Stimulated activated CD4-positive, alpha-beta T cell treated with anti-CD3 and anti-CD28 coated beads, Interleukin-4, amount 100 ng/mL, for 24 hours (primary cell): ENCODE measurements at places on chromosomes 7 and 10.

DNA sequence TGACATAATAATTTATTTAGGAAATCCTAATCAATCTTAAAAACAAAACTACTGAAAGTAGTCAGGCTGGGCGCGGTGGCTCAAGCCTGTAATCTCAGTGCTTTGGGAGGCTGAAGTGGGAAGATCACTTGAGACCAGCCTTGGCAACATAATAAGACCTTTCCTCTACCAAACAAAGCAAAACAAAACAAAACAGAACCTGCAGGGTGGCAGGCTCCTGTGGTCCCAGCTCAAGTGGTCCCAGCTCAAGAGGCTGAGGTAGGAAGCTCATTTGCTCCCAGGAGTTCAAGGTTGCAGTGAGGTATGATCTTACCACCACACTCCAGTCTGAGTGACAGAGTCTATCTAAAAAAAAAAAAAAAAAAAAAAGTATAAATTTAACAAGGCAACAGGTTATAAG lies 748.0 kb downstream of the CNTNAP2 start:
- no peak for DNase-seq

- no peak for DNase-seq
Measured at GRCh38 chr7:2525658-2526630, 6.4 kb downstream of the LFNG start.

- no peak for DNase-seq
Measured at GRCh38 chr7:66877577-66878300, 43.3 kb upstream of the TMEM248 start.

GRCh38 chr7:29224726-29225125 lies 30.2 kb downstream of the CHN2 start:
- DNase-seq, result no peak

- DNase-seq, result no peak
Measured at GRCh38 chr7:74173074-74173473, 1.1 kb upstream of the EIF4H start.
